ENCODE measurements at places on chromosomes 3 and 15. TPM values are rescaled to one million over a fixed set of nuclear protein-coding genes. Genes with fewer than 3 reads are reported as not detected.

Gene COL6A5
- total RNA-seq: not detected

Gene MYLK
- 34.2 TPM for total RNA-seq

Gene CCDC39
- not detected for total RNA-seq

Gene MINDY4B
- not detected for total RNA-seq

Gene GRAMD1C
- 7.1 TPM for total RNA-seq

Gene MOBP
- total RNA-seq: not detected

Gene ERICH6
- total RNA-seq: not detected

Gene CCR9
- total RNA-seq: not detected

Gene FHIT
- 4.8 TPM for total RNA-seq

Gene PSTPIP1
- total RNA-seq: not detected

Gene BUB1B
- 49.3 TPM for total RNA-seq

DNA sequence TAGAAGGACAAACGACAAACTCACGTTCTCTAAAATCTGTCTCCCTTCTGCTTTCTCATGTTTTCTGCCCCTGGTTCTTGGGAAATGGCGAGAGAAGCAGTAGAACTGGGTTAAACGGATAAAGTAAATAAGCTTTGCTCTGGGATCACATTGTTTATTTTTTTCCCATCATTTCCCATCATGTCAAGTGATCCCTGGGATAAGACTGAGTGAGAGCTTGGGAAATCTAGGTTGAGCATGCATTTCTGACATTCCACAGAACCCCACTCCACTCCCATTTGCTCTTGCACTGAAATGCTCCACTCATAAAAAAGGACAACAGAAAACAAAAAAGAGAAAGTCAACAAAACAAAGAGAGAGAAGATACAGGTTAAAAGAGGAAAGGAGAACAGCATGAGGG is 69.1 kb downstream of the SEMA6D start:
- no peak for DNase-seq

DNA sequence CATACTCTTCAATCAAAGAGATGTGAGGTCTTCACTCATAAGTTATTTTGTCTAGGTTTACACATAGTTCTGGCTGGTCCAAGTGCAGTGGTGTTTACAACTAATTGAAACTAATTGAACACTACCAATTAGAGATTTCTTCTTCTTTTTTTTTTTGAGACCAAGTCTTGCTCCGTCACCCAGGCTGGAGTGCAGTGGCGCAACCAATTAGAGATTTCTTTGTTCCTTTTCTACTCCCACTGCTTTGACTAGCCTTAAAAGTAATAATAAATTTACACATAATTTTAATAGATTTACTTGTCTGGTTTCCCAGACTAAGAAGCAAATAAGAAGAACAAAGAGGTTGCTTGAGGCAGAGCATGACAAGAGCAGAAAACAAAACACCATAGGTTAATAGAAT is 6.7 kb upstream of the DENND6A start:
- DNase-seq: no peak

GRCh38 chr3:46527239-46527638 is 29.5 kb downstream of the RTP3 start:
- no peak for DNase-seq

GRCh38 chr3:347581-347980 is 151.0 kb downstream of the CHL1 start:
- DNase-seq: no peak

GRCh38 chr15:29822100-29822683 is at the start of gene TJP1:
TJP1 (minus strand) TSS chr15:29822468; CDS start chr15:29822028, 440 bp downstream.
- DNase-seq: peak; percentile 78

DNA sequence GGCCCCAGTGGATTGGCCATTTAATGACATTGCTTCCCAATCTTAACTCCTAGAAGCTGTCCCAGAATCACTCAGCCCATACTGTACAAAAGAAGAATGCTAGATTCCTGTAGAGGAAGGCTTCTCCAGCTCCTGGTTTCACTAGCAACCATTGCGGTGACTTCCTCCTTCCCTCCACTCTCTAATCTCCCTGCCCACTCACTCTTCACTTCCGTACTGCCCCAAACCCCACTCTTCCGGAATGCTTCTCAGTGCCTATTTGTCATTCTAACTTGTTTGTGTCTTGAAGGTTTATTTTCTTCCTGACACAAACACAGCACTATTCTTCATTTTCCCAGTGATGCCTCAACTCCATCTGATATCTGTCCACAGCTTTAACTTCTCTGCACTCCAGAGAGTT is 97.1 kb upstream of the SPATA16 start:
- no peak for DNase-seq

DNA sequence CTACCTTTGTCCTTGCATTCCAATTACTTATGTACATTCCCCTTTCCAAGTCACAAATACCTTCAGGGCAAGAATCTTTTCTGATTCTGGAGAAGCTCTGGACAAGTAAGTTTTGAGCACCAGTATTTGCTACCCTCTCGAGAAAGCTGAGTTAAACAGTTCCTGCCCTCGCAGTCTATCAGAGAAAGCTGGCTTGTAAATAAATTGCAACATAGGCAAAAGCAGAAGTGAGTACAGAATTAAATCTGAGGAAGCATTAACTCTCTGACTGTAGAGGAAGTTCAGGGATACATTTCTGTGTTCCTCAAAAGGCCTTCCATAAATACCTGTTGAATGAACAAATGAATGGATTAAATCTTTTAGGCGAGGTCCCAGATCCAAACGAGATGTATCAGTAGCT is 1.2 kb downstream of the OSBPL11 start:
- DNase-seq: no peak

DNA sequence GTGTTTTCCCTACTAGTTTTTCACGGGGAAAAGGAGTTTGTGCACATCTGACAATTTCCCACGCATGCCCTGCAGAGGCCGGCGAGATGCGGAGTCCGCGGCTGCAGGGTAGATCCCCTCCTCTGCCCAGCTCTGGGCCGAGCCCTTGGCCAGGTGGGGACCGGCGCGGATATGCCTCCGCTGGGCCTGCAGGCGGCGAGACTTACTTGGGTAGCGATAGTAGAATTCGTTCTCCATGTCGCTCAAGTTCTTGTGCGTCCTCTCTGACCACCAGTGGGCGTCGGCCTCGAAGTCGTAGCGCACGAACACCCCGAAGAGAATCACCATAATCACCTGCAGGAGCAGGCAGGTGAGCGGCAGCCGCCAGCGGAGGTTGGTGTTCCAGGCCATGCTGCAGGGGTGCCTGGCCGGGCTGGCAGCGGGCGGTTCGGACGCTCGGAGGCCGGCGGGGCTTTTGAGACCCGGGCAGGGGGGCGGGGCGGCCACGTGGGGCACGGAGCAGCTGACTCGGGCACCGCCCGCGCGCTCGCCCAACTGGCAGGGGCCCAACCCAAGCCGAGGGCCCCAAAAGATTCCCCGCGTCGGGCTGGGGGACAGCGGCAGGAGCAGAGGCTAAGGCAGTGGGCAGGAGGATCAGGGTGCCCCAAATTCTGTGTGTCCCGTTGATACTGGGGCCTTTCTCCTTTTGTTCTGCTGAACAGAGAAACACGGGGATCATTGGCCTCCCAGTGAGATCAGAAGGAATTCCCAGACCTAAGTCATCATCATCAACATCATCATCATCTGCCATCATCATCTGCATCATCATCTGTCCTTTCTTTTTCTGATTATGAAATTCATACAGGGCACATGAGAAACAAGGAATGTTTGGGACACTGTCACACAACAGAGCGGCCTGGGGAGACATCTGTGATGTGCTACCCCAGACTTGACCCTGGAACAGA is at the start of gene RHCG:
RHCG (minus strand) TSS at position 429 of the 944 bp plus-strand sequence; CDS start at position 390, 39 bp downstream.
- no peak for DNase-seq

DNA sequence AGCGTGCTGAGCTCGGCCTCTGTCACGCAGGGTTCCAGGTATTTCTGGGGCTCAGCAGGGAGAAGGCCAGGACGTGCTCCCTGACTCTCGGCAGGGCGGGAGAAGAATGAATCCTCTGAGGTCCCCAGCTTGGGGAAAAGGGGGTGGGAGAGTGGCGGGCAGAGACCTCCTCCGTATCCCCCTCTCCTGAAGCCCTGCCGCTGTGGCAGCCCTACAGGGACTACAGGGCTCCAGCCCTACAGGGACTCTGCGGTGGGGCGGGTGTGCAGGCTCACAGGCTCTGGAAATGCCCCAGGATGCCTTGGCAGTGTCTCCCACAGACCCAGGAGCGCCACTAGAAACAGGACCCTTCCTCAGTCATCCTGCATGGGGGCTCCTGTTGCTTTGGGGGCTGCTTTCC is 46.2 kb downstream of the HMCES start:
- DNase-seq: no peak

- DNase-seq: no peak
These were observed 16.9 kb upstream of the MORF4L1 start for GRCh38 chr15:78855746-78856145.

DNA sequence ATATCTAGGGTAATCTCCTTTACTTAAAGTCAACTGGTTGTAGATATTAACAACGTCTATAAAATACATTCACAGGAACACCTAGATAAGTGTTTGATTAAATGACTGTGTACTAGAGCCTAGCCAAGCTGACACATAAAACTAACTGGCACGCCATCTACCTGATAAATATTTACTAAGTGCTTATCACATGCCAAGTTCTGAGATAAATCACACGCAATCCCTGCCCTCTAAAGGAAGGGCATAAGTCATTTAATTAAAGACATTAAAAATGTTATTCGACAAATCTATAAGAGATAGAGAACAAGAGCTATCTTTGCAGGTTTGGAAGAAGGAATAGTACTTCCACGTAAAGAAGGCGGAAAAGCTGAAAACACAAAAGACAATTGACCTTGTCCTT is 11.1 kb upstream of the MB21D2 start:
- DNase-seq: no peak

- no peak for DNase-seq
These were observed 17.6 kb upstream of the SEMA5B start for GRCh38 chr3:123044981-123045763.

- no peak for DNase-seq
These were observed 928 bp downstream of the RAD18 start for GRCh38 chr3:8962226-8962861.

DNA sequence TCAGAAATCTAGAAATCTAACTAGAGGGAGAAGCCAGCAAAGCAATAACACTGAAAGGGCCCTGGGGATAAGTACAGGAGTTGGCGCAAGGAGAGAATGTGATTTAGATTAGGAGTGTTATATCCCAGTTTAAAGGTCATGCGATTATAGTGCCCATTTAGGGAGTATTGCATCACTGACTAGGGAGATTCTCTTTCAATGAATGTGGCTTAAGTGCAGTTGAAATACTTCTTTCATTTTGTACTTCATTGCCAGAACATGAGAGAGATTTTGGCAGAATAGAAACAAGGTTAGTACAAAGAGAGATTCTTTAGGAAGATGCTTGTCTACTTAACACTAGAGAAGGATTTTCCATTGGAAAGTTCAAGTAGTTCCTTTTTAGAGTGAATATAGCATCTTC is 13.9 kb downstream of the ROBO2 start:
- no peak for DNase-seq

GRCh38 chr3:112391648-112392047 is 58.7 kb downstream of the CD200 start:
- no peak for DNase-seq

DNA sequence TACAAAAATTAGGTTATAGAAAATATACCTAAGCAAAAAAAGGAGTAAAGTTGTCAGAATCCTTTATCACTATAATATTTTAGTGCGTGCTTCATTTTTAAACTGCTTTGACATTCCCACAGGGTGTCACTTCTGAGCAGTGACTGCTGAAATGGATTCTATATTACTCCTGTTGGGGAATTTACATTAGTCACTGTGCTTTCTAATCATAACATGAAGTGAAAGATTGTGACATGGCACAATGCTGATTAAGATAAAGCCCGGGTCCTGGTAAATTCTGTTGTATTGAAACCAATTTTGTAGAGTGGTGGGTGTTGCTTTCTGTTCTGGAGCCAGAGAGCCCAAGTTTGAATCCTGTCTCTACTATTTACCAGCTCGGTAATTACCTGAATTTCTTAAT is 36.4 kb upstream of the EHHADH start:
- DNase-seq: peak; percentile 18

GRCh38 chr3:188367678-188368077 is 213.7 kb downstream of the LPP start:
- DNase-seq: no peak

DNA sequence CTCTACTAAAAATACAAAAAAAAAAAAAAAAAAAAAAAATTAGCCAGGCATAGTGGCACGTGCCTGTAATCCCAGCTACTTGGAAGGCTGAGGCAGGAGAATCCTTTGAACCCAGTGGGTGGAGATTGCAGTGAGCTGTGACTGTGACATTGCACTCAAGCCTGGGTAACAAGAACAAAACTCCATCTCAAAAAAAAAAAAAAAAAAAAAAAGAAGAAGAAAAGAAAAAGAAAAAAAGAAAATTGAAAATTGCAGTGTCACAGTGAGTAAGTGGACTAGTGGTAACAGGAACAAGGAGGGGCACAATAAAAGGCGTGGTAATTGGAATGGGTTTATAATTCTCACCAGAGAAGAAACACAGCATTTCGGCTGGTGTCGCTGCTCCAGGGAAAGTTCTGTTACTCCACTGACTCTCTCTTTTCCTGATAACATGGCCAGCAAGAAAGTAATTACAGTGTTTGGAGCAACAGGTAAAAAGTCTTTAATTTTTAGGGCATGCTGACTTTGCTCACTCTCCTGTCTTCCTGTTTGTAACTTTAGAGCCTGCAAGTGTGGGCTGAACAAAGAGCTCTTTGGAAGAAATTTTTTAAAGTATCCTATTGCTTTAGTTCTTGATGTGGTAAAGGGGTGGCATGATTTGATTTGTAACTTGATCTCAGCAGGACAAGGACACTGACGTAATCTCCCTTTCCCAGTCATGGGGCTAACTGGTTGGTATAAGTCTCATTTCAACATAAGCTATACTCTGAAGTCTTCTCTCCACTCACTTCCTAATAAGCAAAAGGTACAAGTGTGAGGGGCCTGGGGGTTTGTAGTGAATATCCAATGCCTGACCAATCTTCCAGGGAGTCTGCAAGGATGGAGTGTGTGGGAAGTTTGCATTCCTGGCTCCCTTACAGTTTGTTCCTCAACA is 22.1 kb upstream of the TRA2B start:
- DNase-seq: peak; percentile 96

DNA sequence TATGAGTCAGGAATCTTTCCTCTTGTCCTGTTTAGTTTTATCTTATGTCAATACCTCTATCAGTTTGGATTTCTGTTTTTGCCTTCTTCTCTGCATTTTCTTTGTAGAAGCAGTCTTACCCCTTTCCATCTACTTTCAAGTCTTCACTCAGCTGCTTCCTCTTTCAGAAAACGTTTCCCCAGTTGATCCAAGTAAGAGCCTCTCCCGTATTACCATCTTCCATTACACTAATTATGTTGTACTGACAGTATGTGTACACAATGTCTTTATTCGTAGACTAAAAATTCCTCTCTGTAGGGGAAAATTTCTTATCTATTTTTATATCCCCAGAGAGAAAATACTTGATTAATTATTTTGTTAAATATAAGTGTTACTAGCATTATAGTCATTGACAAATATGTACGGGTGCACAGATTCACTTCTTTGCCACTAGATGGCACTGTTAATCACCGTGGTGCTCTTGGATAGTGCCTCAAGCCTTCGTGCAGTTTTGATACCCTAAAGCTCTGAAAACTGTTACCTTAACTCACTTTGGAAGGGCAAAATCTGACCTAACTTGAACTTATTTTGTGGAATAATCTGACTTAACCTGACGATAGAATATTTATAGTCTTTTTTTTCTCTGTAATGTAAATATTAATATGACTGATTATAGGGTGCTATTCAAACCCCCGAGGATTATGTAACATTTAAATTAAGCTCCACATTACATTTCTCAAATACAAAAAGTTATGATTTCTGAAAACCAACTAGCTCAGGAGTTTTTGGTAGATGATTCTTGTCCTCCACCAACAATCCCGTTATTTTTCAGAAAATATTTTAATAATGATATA is 74.2 kb upstream of the POU1F1 start:
- DNase-seq: peak; percentile 14

GRCh38 chr3:76177610-76178009 is 392.3 kb upstream of the ZNF717 start:
- no peak for DNase-seq

GRCh38 chr15:51908316-51908715 is 63.3 kb downstream of the LEO1 start:
- peak; percentile 40 for DNase-seq
